ENCODE measurements at places on chromosomes 2 and 18.

DNA sequence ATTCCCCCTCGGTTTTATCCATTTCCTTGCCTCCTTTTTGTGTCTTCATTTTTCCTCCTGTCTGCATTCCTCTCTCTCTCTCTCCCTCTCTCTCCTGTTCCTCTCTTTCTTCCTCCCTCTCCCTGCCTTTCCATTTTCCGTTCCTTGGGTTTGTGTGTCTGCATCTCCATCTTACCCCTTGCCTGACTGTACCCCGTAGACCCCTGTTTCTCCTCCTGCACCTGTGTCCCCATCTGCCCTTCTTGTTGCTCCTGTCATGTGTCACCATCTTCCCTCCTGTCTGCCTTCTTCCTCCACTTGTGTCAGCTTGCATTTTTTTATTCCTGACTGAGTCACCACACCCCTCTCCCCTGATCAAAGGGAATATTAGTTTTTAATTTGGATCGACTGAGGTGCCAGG lies 1.8 kb downstream of the CDK5R2 start:
- no peak for DNase-seq

- DNase-seq, result no peak
Observed at GRCh38 chr18:45503990-45504389, 111.3 kb upstream of the SLC14A2 start.

DNA sequence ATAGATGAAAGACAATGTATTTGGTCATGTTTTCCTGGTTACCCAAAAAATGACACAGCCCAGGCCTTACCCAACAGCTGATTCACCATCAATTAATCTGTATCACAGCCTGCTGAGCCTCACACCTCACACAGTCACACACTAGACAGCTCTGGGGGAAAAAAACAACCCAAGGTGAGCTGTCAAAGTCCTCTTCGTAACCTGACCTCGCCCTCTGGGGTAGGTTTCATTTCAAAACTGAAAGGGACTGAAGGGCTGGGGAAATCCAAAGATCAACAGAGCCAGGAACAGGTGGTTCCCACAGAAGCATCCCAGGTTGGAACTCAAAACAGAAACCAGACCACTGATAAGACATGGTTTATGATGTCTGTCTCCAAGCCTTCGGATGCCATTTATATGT lies 18.2 kb upstream of the PCBP1 start:
- peak; percentile 77 for DNase-seq

DNA sequence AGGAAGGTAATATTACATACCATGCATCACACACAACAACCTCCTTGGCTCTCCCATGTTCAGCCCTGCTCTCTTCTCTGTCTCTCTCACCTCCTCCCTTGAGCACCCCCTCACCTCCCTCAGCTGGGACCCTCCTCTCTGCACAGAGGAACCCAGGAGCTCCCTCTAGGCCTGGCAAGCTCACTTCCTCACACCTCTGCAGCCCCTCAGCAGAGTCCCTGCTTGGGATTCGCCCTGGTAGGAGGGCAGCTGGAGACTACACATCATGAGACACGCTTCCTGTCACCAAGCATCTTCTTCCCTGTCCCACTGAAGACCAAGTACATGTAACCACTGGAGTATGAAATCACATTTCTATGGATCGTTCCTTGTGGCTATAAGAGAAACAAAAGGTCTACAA lies 51.0 kb downstream of the ADD2 start:
- no peak for DNase-seq

DNA sequence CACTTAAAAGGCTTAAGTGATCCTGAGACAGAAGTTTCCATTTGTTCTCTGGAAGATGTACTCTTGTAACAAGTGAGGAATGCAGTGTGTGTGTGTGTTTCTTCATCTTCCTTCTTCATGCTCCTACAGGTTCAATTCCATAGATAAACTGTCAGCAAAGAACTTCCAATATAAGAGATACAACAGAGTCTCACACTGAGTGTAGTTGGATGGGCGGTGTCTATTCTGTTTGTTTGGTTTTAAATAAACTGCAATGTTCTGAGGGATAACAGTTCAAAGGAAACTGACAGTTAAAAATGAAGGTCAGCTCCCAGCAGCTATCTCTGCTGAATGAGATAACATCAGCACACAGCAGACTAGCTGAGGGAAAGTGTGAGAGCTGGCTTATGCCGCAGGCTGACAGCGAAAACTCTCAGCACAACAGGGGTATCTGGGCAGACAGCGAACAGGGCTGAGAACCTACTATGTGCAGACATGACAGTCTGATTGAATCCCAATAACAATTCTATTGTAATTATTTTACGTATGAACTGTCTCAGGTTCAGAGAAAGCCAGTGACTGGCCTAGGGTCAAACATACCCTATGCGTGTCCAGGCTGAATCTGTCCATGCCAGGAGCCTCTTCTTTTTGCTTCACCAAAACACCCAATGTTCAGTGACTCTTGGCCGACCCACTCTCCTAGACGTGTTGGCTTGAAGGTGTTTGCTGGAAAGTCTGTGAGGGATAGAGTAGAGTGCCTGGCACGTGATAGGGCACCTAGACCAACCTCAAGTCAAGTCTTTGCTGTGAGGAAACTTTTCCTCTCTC lies 201.9 kb upstream of the TRIB2 start:
- DNase-seq, result no peak

DNA sequence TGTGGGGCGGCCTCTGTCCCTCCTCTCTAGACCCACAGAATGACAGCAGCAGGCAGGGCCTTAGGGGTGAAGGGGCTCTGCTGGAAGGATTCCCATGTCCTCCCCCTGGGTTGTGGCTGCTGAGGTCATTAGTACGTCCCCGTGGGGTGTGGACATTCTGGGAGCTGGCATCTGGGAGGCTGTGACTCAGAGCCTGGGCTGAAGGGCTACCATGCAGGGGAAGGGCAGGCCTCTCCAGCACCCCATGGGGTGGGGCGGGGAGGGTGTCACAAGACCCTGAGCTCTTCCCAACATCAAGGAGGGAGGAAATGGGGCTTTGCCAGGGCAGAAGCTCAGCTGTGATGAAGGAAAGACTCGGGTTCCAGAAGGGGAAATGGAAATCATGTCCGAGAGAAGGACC lies 105.8 kb upstream of the SMAD2 start:
- no peak for DNase-seq

- DNase-seq, result no peak
Observed at GRCh38 chr18:12628706-12629702, 28.9 kb downstream of the SPIRE1 start.

GRCh38 chr2:168021800-168022587 lies 225.4 kb downstream of the STK39 start:
- no peak for DNase-seq

DNA sequence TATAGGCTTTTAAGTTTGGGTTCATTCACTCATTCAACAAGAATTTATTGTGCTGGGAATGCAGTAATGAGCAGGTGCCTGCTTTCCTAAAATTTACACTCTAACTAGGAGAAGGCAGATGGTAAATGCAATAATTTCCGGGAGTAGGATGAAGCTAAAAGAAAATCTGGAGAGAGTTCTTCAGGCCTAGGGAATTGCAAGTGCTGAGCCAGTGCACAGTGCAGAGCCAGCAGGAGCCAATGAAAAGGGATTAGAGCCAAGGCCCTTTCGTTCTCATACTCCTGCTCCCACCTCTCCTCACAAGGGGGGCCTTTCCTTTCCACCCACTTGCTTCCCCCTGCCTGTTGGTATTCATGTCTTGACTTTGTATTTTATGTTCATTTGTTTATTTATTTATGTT lies 55.1 kb downstream of the CFAP221 start:
- no peak for DNase-seq

DNA sequence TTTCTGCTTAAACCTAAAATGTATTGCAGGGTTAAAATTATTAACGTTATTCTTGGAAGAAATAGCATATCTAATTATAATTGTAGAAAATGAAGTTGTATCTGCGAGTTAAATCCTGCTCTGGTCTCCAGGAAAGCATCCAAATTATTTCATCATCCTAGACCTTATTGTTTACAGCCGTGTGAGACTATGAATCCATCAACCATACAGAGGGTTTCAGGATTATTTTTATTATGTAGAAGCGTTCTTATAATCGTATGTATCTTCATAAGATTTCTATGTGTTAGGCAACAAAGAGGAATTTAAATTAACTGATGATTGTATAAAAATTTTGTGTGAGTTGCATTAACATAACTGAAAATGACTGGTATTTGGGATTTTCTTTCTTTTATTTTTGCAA lies 14.5 kb upstream of the DSC3 start:
- no peak for DNase-seq

DNA sequence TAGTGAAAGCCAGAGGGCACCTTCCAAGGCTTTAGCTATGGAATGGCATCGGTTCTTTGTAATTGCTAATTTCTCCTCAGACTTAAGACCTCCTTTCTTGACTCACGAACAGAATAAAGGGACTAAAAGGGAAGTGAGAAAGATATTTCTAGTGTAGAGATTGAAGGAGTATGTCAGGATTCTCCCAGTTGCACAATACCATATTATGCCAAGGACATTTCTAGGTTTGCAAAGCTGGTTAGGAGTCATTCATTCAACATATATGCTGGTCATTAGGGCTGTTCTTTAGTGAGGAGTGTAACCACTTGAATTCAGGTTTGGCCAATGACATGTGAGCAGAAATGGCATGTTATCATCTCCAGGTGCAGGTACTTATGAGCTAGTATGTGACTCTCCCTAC lies 7.4 kb downstream of the REEP1 start:
- no peak for DNase-seq

GRCh38 chr2:29811378-29811777 lies 110.0 kb downstream of the ALK start:
- no peak for DNase-seq

DNA sequence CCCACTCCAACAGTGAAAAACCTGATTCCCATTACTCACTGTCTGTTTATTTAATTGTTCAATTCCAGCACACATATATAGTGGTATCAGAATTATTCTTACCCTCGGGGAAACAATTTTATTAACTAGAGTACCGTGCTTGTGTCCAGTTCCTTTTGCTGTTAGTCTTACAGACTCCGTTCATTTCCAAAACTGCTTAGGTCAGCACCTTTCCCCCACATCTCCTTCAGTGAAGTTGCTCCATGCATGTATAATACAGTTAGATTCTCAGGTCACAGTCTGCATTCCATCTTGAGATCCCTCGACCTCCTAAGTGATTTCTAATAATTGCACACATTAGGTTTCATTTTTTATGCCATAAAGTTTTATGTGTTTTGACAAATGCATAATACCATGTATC lies 56.3 kb upstream of the ZNF521 start:
- DNase-seq, result no peak

DNA sequence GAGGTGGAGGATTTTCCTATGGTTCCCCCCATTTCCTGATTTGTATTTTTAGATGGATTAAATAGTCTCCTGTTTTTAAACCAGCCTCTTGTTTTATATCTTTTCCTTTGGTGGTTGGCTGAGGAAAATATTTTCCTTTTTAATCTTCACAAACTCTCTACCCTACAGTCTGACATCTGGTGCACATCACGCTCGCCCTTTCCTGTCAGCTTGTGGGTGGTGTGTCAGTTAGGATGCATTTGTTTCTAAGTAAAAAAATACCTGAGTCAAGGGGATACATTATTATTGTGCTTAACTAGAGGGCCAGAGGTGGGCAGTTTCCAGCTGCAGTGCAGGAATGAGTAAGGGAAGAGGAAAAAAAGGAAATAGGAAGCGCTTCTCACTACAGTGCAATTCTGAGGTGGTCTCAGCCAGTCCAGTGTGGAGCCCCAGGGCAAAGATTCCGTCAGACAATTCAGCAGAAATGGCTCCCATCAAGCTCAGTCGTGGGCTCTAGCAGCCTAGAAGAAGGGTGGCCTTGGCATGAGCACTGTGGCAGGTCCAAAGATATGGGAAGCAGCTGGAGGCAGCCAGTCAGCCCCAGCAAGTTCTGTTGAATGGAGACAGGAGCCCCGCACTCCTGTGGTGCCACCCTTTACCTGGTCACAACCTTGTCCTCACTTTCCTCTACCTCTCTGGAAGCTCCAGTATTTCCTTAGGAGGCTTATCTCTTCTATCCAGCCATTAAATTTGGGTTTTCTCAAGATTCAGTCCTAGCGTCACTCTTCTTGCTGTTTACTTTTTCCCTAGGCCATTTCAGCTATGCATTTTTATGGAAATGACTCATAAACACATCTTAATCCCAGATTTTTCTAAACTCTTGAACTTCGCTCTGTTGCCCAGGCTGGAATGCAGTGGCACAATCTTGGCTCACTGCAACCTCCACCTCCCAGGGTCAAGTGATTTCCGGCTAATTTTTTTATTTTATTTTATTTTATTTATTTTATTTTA lies 18.5 kb downstream of the SFTPB start:
- no peak for DNase-seq

DNA sequence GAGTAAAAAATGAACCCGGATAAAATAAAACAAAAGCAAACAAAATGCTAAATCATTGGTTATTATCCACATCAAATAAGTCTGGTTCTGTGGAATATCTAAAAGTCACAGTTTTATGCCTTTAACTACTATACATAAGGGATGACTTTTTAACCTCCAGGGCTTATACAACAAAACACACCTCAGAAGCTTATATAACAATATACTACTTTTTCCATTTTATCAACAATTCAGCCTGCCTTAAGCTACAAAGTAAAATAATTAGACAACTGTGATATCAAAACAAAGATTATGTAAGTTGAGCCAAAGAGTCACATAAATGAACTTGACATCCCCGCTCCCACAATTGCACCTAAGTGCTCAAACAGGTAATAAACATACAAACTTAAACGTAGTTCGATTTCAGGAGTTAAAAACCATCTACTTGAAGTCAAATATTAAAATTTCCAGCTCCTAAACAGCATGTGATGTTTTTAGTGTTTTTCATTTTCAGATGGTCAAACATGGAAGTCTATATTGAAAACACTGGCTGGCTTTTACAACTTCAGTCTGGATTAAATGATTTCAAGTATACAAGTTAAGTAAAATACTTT lies 54.7 kb downstream of the ATIC start:
- no peak for DNase-seq

DNA sequence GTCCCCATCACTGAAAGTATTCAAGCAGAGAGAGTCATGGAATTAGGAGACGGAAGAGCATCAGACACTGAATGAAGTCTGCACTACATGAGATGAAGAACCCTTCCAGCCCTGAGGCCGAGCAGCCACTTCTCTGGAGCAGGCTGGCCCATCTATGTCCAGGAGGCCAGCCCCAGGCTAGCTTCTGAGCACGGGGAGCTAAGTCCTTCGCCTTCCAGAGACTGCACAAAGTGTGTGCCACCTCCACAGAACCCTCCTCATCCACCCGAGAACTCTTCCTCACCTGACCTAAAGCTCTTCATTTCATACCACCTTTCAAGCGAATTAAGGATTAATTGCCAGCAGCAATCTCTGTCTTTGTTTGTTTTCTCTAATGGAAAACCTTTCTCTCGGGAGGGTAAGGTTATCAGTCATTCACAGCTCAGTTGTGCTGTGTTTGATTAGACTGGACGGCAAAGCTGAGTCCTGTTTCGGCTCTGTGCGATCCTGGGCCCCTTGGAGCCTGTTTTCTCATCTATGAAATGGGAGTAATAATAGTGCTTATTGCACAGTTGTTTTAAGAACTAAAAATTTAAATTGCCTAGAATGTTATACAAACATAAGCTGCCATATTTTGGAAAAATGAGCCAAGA lies 38.0 kb downstream of the SCTR start:
- no peak for DNase-seq

DNA sequence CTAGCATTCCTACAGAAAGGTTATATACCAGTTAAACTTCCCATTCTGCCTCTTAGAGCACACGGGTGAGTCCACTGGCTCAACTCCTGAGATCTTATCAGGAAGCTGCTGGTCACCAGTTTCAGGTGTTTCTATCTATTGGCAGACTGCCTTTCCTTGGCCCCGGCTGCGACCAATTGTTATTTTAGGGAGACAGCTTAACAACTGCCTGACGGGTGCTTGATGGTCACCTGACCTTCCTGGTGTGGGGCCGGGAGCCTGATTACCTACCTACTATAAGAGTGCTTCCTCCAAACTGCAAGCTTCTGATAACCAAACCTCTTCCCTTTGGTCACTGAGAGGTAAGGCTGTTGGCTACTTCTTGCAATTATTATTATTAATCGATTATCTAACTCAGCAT lies 122.1 kb upstream of the XIRP2 start:
- DNase-seq, result no peak

Measured in effector memory CD4-positive, alpha-beta T cell (primary cell).